CD8-positive, alpha-beta memory T cell (primary cell): ENCODE measurements at places on chromosomes 12 and 14. TPM values are rescaled to one million over a fixed set of nuclear protein-coding genes. Genes with fewer than 3 reads are reported as not detected.

GRCh38 chr12:52078276-52078675 lies 1.2 kb upstream of the SMIM41 start:
- H3K36me3 ChIP-seq: peaks cover 27% of the 10 kb centered on the region
- H3K4me3 ChIP-seq: no peak overlapping the region
- H3K27me3 ChIP-seq: no peaks in the 10 kb centered on the region
- no peak overlapping the region for H3K27ac ChIP-seq

CYP27B1 gene
- 7.4 TPM for total RNA-seq

GRCh38 chr14:51725061-51725460 lies 73.4 kb downstream of the FRMD6 start:
- H3K4me1 ChIP-seq: no peaks in the 10 kb centered on the region
- no peaks in the 10 kb centered on the region for H3K36me3 ChIP-seq
- H3K27ac ChIP-seq: no peak overlapping the region
- no peak for DNase-seq
- H3K27me3 ChIP-seq: no peaks in the 10 kb centered on the region

- no peak overlapping the region for H3K4me3 ChIP-seq
- H3K27me3 ChIP-seq: no peaks in the 10 kb centered on the region
- H3K36me3 ChIP-seq: no peaks in the 10 kb centered on the region
- peaks cover 11% of the 10 kb centered on the region for H3K4me1 ChIP-seq
These were observed 190.1 kb downstream of the FOXN3 start for GRCh38 chr14:89226801-89227495.

DNA sequence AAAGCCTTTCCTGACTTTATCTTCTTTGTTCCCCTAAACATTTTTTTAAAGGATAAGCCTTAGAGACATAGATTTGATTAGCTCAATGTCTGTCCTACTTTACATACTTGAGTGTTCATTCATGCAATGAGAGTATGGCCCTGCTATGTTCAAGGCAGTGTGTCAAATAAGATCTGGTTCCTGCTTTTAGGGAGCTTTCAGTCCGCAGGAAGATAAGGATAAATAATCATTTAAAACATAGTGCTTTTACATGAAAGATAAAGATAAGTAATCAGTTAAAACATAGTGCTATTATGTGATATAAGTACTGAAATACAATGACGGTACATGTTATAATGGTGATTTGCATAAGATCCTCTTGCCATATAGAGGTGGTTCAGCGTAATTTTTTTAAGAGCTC lies 378.3 kb upstream of the PRICKLE1 start:
- no peaks in the 10 kb centered on the region for H3K4me1 ChIP-seq
- no peak overlapping the region for H3K4me3 ChIP-seq
- no peaks in the 10 kb centered on the region for H3K27me3 ChIP-seq
- H3K27ac ChIP-seq: no peak overlapping the region
- H3K36me3 ChIP-seq: no peaks in the 10 kb centered on the region

- DNase-seq: no peak
- no peaks in the 10 kb centered on the region for H3K27me3 ChIP-seq
- no peak overlapping the region for H3K4me3 ChIP-seq
- no peaks in the 10 kb centered on the region for H3K4me1 ChIP-seq
These were observed 38.1 kb upstream of the SLC2A13 start for GRCh38 chr12:40144023-40144422.
